Fibroblast of the aortic adventitia (primary cell): ENCODE measurements at places on chromosomes 6 and 20. TPM values are rescaled to one million over a fixed set of nuclear protein-coding genes. Genes with fewer than 3 reads are reported as not detected.
A peak's percentile ranks its signal among the peaks of the same experiment; 100 is the strongest.

GRCh38 chr6:123898665-123899064, 95.0 kb downstream of the NKAIN2 start:
- DNase-seq = no peak

- DNase-seq = no peak
Measured at GRCh38 chr6:21524201-21524600, 69.3 kb upstream of the SOX4 start.

DNA sequence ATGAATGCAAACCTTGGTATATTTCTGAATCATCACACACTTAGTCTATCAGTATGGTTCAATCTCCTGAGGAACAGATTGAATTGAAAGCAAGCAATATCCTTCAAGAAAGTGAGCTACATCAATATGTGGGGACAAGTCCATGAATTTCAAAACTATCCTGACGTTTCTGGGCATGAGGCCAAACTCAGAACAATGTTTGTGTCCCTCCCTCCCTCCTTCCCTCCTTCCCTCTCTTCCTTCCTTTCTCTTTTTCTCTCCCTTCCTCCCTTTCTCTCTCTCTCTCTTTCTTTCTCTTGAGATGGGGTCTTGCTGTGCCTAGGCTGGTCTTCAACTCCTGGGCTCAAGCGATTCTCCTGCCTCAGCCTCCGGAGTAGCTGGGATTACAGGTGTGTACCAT, 27.9 kb upstream of the SYNCRIP start:
- DNase-seq = peak; percentile 69

Gene MYO6
- 10.5 and 16.4 TPM in 2 replicates for total RNA-seq

Gene WFDC11
- total RNA-seq = not detected in 2 replicates

Gene KHDC1
- 0.16 and 4.5 TPM in 2 replicates for total RNA-seq

Gene SIRPB2
- total RNA-seq = not detected in 2 replicates
